CD4-positive, alpha-beta T cell treated with Interleukin-4 for 4 hours (primary cell): ENCODE measurements at places on chromosomes 5 and 9.
A peak's percentile ranks its signal among the peaks of the same experiment; 100 is the strongest.

- DNase-seq: no peak
Measured at GRCh38 chr9:104895572-104895971, 32.4 kb downstream of the ABCA1 start.

GRCh38 chr5:74865804-74866595 lies at the start of gene FAM169A:
FAM169A (minus strand) TSS chr5:74866387; CDS start chr5:74841676, 24,711 bp downstream.
- peak; percentile 35 for DNase-seq

GRCh38 chr9:79928661-79929223 lies 357.0 kb downstream of the TLE4 start:
- no peak for DNase-seq

GRCh38 chr9:88692827-88693226 lies 157.8 kb downstream of the NXNL2 start:
- no peak for DNase-seq

DNA sequence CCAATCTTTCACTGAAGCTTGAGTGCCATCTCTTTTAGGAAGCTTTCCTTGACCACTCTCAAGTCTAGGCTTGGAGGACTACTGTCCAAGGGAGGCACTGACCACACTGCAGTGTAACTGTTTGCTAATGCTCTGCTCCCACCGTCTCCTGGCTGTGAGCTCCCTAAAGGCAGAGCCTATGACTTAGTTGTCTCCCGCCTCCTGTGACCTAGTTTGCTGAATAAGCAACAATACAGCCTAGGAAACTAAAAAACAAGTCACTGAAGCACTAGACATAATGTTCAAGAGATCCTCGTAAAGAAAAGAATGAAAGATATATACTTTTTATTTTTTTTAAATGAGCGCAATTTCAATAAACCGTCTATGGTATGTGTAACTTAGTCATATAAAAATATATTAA lies 31.4 kb downstream of the LIX1 start:
- no peak for DNase-seq

- DNase-seq: no peak
Measured at GRCh38 chr5:13034061-13034460, 910.4 kb downstream of the DNAH5 start.

- DNase-seq: no peak
Measured at GRCh38 chr9:134966270-134966669, 48.6 kb upstream of the FCN1 start.

- no peak for DNase-seq
Measured at GRCh38 chr9:84974855-84975254, 305.3 kb downstream of the NTRK2 start.

DNA sequence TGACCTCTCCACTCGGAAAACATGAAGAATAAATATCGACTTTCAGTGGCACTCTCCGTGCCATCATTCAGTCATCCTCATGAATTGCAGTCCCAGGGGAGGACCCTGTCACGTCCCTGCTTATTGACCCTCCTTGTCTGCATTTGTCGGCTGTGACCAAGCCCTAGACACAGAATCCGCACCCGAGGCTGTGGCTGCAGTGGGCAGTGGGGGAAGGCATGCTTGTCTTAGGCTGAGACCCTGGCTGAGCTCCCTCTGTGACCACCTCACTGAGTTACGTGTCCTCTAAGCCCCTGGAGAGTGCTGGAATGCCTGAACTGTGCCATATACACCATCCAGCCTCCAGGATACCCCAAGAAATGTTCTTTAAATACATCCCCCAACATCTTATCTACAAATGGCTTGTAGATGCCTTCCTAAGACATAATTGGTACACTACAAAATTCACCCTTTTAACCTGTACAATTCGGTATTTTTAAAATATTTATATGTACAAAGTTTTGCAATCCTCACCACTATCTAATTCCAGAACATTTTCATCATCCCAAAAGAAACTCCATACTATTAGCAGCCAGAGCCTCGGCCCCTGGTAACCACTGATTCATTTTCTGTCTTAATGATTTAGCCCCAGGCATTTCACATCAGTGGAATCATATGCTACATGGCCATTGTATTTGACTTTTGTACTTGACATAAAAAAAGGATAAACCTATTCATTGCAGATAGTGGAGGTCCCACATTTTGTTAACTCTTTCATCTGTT lies 80.8 kb upstream of the ICE1 start:
- DNase-seq: no peak

DNA sequence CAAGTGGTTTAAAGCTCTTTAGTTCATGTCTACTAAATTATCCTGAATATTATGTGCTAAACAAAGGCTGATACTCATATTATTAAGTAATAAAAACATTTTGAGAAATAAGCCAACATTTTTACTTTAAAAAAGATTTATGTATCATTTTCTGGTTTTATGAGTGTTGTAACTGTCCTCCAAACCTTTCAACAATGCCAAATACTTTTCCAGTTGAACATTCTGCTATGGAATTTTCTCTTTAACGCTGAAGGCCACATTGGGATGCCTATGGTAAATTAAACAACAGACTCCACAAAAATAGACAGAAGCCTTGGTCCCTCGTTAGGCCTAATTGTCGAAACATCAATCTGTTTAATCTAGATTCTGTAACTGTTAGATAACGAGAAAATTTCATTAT lies 131.3 kb downstream of the GLIS3 start:
- DNase-seq: no peak

GRCh38 chr5:2511126-2511525 lies 240.4 kb downstream of the IRX2 start:
- no peak for DNase-seq

DNA sequence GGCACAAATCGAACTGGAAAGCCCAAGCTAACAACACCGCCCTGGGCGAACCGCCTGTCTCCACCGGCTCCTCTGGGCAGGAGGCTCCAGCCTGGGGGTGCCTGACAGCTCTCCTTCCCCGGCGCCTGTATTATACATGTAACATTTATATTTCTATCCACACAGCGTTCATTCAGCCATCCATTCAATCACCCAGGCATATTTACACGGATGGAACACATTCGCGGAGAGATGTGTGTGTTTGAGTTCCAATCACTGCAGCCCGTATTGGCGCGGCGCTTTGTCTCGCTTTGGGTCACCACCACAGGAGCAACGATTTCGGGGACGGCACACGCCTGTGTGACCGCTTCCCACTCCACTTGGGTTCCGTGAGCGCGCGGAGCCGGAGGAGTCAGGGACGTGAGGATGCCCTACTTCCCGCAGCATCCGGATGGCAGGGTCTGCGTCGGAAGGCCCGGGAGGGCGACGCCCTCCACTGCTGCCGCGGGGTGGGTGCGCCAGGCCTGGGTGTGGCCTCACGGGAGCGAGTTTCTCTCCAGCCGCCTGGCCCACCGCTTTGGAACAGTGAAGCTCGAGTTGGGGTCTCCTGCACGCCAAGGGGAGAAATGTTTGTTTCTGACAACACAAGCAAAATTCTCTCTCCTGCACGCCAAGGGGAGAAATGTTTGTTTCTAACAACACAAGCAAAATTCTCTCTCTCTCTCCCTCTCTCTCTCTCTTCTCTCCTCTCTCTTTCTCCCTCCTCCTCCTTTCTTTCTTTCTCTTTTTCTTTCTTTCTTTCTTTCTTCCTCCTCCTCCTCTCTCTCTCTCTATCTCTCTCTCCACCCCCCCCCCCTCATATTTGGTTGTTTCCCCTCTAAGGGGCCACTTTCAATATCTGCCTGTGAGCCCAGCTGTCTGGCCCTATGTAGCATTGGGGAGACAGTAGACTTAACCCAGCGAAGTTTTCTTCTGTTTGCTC lies 1.1 kb upstream of the SV2C start:
- no peak for DNase-seq

DNA sequence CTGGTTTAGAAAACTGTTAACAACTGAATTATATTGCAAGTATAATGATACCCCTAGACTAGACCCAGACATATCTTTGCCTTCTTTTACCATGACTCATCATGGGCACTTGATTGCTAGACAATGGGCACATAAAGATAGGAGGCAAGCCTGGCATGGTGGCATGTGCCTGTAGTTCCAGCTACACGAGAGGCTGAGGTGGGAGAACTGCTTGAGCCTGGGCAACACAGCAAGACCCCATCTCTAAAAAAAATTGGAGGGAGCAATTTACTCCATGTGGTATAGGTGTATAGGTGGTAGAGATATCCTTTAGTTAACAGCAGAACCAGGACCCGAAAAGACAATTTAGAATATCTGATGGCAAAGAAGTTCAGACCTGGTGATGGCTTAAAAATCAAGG lies 51.6 kb downstream of the ELOVL7 start:
- no peak for DNase-seq

GRCh38 chr9:132541870-132542830 lies 40.3 kb upstream of the BARHL1 start:
- DNase-seq: no peak

- DNase-seq: no peak
Measured at GRCh38 chr5:174399411-174399810, 325.0 kb upstream of the MSX2 start.

DNA sequence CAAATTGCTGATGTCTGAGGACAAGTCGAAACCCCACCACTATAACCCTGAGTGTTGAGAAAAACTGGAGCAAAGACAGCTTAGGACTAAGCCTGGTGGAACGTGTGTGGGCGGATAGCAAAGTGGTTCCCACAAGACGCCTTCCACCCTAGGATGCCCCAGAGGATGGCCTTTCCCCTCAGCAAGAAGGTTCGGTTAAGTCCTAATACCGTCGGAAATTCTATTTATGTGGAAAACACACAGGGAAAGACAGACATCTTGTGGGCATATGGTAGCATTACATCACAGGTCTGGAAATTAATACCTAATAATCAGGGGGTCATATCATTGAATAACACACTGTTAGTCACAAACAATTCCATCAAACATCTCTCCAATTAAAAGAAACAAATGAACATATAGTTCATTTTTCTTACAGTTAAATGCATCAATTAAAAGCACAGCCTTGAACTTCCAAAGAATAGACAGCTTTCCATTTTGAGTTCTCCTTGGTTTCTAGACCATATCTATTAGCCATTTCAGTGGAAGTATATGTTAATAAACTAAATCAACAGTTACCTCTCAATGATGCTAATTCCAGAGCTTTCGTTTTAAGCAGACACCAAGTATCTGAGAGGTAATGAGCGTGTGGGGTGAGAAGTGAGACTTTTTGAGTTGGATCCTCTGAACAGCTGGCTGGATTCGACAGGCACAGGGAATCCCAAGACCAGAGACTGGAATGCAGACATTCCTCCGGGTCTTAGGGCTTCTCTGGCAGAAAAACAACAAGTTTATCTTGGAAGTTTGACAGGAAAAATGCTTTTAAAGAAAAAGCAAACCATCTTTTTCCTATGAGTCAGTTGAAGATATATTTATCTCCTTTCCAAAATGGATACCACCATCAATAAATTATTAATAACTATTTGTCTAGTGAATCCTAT lies 2.9 kb upstream of the ICE1 start:
- peak; percentile 14 for DNase-seq

- DNase-seq: no peak
Measured at GRCh38 chr5:78589923-78590322, 58.6 kb downstream of the LHFPL2 start.

DNA sequence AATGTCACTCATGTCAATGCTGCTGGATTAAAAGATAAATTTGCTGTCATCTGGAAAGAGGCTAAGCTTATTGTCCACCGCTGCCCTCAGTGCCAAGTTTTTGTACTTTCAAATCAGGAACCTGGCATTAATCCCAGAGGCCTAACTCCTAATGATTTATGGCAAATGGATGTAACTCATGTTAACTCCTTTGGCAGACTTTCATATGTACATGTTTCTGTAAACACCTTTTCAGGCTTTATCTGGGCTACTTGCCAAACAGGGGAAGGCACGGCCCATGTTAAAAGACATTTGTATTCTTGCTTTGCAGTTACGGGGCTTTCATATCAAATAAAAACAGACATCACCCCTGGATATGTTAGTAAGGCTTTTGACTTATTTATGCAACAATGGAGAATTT lies 608.0 kb upstream of the ACO1 start:
- DNase-seq: no peak

DNA sequence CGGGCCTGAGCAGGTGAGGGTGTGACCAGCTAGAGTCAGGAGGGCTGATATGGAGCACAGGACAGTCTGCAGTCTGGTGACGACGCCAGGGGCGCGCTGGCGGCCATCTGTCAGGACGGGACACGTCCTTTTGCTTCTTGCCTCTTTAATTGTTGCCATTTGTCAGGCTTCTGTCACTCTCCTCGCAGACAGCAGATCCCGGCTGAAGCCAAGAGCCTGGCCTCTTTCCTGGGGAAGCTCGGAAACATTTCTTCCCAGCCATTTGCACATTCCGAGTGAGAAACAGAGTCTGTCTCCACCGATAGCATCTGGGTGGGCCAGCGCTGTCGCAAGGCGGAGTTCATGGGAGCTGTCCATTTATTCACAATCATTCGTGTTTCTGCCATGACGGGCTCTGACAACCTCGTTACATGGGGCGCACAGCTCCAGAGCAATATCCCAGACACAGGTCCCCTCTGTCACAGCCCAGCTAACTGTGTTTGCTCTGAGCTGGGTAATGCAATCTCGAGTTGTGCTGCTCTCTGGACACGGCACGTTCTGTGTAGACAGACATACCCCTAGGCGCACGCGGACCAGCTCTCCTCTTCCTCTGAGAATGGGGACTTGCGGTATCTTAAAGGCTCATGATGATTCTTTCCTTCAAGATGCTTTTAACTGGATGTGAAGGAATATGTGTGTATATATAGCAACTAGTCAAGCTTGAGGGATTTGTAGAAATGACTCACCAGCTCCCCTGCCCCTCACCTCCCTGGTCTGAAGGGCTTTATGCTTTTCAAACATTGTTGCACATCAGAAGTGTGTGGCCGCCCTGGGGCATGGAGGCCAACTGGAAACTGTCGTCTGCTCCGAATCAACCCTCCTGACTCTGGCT lies 105.3 kb upstream of the FCN2 start:
- DNase-seq: no peak

GRCh38 chr9:38213631-38214299 lies 144.7 kb upstream of the SHB start:
- no peak for DNase-seq

GRCh38 chr9:95005278-95006143 lies 279.0 kb downstream of the AOPEP start:
- no peak for DNase-seq

GRCh38 chr9:124267271-124267807 lies 9.6 kb downstream of the NEK6 start:
- DNase-seq: no peak

GRCh38 chr9:71909887-71910649 lies 925 bp downstream of the ABHD17B start:
- no peak for DNase-seq

DNA sequence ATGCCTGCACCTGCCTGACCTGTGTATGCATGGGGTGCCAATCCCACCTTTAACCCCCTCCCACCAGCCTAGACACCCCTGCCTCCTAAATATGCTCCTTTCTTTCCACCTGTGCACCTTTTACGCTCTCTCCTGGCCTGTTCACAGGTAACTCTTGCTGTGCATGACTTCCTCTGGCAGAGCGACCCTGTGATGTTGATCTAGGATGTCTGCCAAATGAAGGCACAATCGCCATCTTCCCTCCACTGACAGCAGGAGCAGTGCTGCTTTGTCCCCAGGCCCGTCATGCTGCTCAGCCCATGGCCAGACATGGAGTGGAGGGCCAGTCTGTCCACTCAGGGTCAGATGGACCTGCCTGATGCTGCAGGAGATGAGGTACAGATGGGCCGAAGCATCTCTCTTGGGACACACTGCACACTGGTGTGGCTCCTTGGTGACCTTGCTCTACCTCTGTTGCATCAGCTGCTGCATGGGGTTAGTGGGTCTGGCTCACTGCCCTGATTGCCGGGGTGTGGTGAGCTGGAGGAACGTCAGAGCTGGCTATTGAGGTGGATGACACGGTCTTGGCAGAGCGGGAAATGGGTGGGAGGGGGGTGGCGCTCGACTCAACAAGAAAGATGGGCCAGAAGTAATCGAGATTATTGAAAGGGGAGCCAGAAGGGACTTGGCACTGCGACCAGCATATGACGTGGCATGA lies 101.7 kb upstream of the PITX1 start:
- no peak for DNase-seq

- no peak for DNase-seq
Measured at GRCh38 chr5:142186857-142187594, 78.4 kb downstream of the NDFIP1 start.
